Stimulated activated CD8-positive, alpha-beta memory T cell treated with anti-CD3 and anti-CD28 coated beads, Interleukin-4, amount 100 ng/mL, for 4 hours (primary cell): ENCODE measurements at places on chromosomes 16 and 17.

GRCh38 chr16:88810166-88810911 is 1.4 kb downstream of the APRT start:
- no peak for DNase-seq

GRCh38 chr17:34886831-34887230 is 74.4 kb downstream of the CCT6B start:
- no peak for DNase-seq

- DNase-seq = no peak
Measured at GRCh38 chr17:63317166-63317840, 128.8 kb downstream of the CYB561 start.

GRCh38 chr17:49819138-49819537 is 28.7 kb downstream of the TAC4 start:
- no peak for DNase-seq

DNA sequence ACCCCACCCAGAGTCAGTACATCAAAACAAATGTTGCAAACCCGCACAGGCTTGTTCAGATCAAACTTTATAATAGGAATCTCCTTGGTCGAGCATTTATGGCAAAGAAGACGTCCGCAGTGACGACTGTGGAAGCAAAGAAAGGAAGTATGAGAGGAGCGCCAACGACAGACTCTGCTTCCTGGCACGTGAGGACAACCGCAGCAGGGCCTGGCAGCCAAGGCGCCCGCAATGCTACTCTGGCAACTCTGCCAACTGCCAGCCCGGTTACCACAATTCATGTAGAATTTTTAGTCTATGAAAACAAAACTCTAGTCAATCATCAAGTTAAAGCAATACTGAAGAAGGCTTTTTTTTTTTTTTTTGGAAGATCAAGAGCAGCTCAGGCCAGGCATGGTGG is 24.8 kb downstream of the CYB5D2 start:
- no peak for DNase-seq

DNA sequence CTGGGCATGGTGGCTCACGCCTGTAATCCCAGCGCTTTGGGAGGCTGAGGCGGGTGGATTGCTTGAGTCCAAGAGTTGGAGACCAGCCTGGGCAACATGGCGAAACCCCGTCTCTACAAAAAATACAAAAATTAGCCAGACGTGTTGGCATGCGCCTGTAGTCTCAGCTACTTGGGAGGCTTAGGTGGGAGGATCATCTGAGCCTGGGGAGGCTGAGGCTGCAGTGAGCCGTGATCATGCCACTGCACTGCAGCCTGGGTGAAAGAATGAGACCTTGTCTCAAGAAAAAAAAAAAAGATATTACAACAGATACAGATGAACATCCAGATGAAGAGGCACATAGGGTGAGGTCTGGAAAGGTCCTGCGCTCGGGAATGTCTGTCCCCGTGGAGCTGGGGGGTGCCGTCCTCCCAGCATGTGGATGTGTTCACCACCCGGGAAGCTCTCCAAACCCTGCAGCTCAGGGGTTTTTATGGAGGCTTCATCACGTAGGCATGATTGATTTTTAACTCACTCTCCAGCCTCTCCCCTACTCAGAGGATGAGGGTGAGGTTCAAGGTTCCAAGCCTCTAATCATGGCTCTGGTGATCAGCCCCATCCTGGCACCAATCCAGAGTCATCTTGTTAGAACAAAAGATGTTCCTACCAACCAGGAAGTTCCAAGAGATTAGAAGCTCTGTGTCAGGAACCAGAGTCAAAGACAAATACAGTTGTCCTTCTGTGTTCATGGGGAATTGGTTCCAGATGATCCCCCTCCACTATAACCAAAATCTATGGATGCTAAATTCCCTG is 85.0 kb upstream of the DNAJA2 start:
- DNase-seq = no peak

- no peak for DNase-seq
Measured at GRCh38 chr16:87674419-87674818, 72.1 kb downstream of the JPH3 start.

DNA sequence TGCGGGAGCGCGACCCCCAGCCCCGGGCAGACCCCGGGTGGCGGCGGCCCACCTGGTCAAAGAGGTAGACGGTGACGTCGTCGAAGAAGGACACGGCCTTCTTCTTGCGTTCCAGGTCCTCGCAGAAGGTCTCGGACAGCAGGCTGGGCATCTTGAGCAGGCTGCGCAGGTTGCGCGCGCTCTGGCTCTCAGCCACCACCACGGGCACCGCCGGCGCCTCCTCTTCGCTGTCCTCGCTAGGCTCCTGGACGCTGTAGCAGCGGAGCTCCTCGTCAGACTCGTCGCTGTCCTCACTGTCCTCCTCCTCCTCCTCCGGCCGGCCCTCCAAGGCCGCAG is 45.2 kb upstream of the PVALEF start:
- DNase-seq = no peak

DNA sequence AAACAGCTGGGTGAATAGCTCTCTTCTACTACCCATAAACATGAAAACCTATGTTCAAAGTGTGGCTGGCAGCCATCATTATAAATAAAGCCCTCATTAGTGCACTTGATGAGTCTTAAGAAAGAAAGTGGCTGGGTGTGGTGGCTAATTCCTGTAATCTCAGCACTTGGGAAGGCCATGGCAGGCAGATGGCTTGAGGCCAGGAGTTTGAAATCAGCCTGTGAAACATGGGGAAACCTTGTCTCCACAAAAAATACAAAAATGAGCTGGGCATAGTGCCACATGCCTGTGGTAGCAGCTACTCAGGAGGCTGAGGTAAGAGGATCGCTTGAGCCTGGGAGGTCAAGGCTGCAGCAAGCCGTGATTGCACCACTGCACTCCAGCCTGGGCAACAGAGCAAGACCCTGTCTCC is 28.3 kb upstream of the APPBP2 start:
- DNase-seq = no peak

DNA sequence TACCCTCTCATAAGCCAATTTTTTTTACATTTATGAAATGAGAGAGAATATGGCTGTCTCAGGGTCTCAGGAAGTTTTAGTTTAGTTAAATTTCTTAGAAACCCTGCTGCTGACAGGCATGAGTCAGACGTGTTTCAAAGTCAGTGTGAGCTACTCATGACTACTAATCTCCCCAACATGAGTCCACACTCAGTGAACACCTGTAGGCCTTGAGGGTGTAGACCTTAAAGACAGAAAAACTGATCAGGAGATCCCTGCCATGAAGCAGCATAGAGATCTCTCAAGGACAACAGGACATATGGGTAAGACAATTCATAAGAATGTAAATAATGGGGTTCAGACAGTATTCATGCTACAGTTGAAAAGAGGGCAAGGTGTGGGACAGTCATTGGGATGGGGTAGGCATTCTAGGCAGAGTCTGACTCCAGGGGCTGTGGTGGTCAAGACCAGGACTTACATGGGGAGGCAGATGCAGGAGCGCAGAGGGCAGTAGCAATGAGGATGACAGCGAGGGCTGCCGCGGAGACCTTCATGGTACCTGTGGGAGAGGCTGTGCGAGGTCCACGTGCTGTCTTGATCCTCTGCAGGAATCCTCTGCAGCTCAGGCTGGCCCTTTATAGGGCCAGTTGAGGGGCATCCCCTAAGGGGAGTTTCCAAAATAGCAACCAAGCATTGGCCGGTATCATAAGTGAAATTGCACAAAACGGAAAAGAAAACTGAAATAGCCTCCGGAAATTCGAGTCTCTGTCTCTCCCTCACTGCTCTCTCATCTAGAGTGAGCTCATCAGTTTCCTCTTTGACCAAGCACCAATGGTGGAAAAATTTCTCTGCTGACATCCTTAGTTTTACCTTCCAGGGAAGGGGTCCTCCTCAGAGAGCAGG is at the start of gene CCL5:
TSS of gene CCL5 (minus strand) at position 588 of the 882 bp plus-strand sequence.
- DNase-seq = no peak

DNA sequence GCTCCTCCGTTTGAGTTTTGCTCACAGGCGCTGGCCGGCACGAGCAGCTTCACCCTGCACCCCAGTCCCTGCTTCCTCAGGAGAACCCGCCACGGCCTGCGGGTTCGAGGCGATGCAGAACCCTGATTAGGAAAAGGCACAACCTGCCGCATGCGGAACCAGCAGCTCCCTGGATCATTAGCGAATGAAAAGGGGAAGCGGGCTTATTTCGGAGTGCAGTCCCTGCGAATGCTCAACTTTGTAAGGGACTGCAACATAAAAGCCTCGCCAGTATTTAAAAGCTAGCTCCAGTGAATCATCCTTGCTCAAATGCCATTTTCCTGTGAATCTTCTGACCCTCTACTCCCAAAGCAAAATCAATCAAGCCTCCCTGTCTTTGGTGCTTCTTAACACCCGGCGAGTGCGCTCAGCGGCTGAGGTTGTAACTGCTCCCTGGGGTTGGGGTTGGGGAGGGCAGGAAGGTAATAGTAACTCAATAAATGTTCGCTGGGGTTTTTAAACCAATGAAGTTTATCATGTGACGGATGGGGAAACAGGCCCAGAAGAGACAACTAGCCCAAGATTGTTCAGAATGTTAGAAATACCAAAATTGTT is 678 bp upstream of the AKAP10 start:
- DNase-seq = no peak

GRCh38 chr16:84959045-84959576 is 52.2 kb downstream of the ZDHHC7 start:
- no peak for DNase-seq

GRCh38 chr17:81288715-81289114 is 6.4 kb downstream of the SLC38A10 start:
- no peak for DNase-seq

DNA sequence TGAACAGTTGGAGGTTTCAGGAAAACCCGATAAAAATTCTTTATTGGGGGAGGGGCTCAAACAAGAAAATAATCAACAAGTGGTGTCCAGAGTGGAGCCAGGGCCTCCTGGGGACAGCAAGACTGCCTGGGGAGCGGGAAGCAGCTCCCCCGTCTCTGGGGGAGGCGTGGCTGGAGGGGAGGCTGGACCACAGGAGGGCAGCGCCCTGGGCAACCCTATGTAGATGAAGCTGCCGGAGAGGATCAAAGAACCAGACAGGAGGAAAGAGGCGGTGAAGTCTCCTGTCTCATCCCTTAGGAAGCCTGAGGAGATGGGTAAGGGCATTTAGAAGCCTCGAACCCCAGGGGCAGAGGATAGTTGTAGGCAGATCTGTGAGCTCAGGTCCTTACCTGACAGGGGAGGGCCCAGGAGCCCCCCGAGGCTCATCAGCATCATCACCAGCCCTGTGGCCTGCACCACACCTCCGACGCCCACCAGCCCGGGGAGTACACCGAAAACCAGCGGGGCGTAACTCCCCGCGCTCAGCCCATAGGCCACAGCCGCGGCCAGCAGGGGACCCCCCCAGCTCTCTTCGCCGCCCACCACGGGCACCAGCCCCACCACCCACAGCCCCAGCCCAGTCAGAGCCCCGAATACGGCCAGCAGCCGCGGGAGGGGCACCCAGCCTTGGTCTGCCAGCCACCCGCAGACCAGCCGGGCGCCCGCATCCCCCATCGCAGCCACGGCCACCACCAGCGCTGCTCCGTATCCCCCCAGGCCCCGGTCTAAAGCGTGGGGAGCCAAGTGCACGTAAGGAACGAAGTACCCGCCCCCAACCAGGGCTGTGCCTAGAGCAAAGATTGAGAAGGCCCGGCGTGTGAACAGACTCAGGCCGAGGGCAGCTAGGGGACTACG is 2.0 kb downstream of the SLC16A11 start:
- no peak for DNase-seq

GRCh38 chr17:50798424-50799288 is 31.3 kb upstream of the ANKRD40CL start:
- DNase-seq = no peak

- no peak for DNase-seq
Measured at GRCh38 chr16:66332634-66333610, 33.6 kb upstream of the CDH5 start.

DNA sequence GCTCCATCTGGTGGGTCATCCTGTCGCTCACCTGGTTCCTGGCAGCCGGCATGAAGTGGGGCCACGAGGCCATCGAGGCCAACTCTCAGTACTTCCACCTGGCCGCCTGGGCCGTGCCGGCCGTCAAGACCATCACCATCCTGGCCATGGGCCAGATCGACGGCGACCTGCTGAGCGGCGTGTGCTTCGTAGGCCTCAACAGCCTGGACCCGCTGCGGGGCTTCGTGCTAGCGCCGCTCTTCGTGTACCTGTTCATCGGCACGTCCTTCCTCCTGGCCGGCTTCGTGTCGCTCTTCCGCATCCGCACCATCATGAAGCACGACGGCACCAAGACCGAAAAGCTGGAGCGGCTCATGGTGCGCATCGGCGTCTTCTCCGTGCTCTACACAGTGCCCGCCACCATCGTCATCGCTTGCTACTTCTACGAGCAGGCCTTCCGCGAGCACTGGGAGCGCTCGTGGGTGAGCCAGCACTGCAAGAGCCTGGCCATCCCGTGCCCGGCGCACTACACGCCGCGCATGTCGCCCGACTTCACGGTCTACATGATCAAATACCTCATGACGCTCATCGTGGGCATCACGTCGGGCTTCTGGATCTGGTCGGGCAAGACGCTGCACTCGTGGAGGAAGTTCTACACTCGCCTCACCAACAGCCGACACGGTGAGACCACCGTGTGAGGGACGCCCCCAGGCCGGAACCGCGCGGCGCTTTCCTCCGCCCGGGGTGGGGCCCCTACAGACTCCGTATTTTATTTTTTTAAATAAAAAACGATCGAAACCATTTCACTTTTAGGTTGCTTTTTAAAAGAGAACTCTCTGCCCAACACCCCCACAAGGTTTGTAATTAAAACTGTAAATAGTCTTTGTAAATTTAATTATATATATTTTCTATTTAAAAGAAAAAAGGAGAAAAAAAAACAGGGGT is 1.7 kb downstream of the FZD2 start:
- DNase-seq = no peak

GRCh38 chr16:31371619-31372484 is 16.9 kb downstream of the ITGAX start:
- no peak for DNase-seq

GRCh38 chr17:63458478-63458877 is 12.4 kb upstream of the CYB561 start:
- DNase-seq = no peak

GRCh38 chr16:72939247-72939646 is 108.7 kb downstream of the ZFHX3 start:
- DNase-seq = no peak

DNA sequence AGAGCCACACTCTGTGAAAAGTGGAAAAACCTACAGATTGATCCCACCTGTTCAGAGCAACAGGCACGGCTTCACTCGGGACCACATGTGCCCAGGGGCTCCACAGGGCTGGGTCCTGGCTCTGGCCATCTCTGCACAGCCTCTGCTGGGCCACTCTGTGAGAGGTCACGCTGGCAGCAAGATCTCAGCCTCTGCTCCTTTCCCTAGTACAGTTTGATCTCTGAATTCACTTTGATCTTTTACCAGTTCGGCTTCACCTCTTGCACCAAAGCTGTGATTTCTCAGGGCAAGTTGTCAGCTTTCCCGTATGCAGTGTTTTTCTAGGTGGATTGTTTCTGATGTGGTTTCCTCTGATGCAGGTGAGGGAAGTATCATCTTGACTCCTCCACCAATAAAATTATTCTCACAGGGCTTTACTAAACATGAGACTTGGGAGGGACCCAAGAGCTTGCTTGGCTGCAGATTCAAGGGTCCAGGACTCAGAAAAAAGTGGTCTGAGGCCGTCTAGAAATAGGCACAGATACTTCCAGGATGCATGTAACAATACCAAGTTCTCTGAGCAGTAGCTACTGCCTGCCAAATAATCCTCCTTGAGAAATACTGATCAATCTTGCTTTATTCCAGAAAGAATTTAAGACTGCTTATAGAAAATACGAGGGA is 24.0 kb upstream of the ALDH3A1 start:
- no peak for DNase-seq

GRCh38 chr16:57403965-57404817 is at the start of gene CCL17:
Gene CCL17 (plus strand): TSS chr16:57404767. CDS start chr16:57413933, 9,166 bp downstream.
- no peak for DNase-seq

- no peak for DNase-seq
Measured at GRCh38 chr17:29444589-29444988, 54.4 kb downstream of the TAOK1 start.
